Kidney (tissue), 22 donors: ENCODE measurements at places on chromosomes 4 and X. TPM values are rescaled to one million over a fixed set of nuclear protein-coding genes. Genes with fewer than 3 reads are reported as not detected.

The TLR10 gene
- total RNA-seq: 2.0 TPM

The CNKSR2 gene
- 1.6 TPM for total RNA-seq

The SHROOM2 gene
- 11.8 TPM for total RNA-seq

The LANCL3 gene
- total RNA-seq: 0.38 TPM

The PASD1 gene
- not detected for total RNA-seq

The GATA1 gene
- total RNA-seq: 0.60 TPM

The FHDC1 gene
- total RNA-seq: 5.9 TPM

The BMX gene
- 1.4 TPM for total RNA-seq

The SPIN4 gene
- 4.2 TPM for total RNA-seq

The TSPAN6 gene
- 27.8 TPM for total RNA-seq

The ZNF185 gene
- total RNA-seq: 24.3 TPM

The MAOA gene
- total RNA-seq: 227 TPM

The GPRASP2 gene
- 11.4 TPM for total RNA-seq

The PHKA1 gene
- total RNA-seq: 3.4 TPM

The MSANTD1 gene
- 0.91 TPM for total RNA-seq

The C4orf36 gene
- 2.0 TPM for total RNA-seq

The MEPE gene
- total RNA-seq: not detected

The KCTD8 gene
- total RNA-seq: 1.3 TPM

GRCh38 chr4:532588-533317, 33.7 kb downstream of the PIGG start:
- DNase-seq: no peak

DNA sequence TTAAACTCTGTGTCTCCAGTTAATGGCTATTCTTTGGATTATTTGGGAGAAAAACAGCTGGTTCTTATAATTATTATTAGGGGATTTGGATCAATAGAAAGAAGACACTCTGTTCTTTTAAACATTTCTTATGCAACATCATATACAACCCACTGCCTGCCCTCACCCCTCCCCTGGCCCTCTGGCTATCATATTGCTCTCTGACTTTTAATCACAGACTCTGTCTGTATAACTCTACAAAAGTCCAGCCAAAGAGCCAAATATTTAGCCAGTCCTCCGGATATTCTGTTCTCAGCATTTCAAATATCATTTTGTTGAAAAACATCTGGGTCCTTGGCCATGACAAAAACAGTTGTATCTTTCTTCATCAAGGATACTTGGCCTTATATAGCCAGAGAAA, 19.0 kb upstream of the PACRGL start:
- no peak for DNase-seq

- DNase-seq: no peak
These were observed 22.8 kb downstream of the DTHD1 start for GRCh38 chr4:36304138-36304681.

GRCh38 chr4:114132830-114133229, 153.4 kb upstream of the ARSJ start:
- DNase-seq: no peak

DNA sequence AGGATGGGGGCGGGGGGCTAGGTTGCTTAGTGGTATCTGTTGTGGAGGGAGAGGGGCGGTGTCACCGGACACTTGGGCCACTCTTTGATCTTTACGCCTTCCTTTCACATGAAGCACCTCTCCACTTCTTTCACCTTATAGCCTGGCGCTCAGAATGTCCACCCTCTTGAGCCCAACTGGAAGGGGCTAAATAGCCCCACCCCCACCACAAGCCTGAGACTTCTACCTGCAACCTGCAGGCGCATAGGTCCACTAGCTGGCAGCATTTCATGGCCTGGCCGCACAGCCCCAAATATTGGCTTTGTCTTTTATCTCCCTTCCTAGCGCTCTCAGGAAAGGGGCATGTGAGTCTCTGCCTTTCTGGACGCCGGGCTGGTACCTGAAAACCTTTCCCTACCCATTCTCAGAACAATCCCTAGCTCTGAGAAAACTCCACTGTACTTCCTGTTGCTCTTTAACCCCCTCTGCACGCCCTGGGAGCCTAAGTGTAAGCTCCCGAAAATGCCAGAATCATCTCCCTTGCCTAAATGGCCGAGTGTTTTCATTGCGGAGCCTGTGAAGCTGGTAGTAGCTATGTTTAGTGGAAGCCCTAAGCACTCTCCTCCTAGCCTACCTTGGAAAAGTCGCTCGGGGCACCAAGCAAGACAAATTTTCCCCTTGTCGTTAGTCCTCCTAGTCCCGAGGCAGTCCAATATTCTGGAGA, 1.2 kb upstream of the TRPC5 start:
- DNase-seq: no peak

- DNase-seq: no peak
These were observed 741 bp downstream of the ANAPC4 start for GRCh38 chr4:25377572-25378436.

- no peak for DNase-seq
These were observed 16.7 kb downstream of the ABLIM2 start for GRCh38 chr4:8141935-8142334.

DNA sequence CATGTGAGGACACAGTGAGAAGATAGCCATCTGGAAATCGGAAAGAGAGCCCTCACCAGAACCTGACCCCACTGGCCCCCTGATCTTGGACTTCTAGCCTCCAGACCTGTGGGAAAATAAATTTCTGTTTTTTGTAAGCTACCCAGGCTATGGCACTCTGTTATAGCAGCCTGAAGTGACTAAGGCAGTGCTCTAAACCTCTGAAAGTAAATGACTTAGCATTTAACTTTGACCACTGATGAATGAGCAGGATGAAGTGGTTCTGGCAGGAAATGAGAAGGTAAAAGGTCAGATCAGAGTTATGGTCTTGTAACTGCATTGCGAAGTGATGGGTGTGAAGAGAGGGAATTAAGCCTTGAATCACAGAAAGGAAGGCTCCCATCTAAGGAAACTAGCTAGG, 17.0 kb downstream of the GPAT3 start:
- no peak for DNase-seq

GRCh38 chr4:183335369-183335940, 13.2 kb upstream of the CLDN24 start:
- no peak for DNase-seq

GRCh38 chrX:66632473-66632872, 6.4 kb downstream of the EDA2R start:
- DNase-seq: no peak

DNA sequence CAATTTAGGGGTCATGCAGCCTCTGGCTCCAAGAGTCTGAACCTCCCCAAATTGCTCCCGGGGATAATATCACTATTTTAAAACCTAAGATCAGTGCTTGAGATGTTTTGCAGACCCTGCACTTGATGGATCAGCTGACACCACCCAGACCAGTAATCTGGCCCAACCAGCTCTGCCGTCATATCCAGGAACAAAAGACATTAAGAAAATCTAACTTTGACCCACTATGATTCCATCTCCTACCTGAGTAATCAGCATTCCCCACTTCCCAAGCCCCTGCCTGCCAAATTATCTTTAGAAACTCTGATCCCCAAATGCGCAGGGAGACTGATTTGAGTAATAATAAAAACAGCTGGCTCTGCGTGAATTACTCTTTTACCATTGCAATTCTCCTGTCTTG, 34.4 kb upstream of the CCNG2 start:
- DNase-seq: no peak

GRCh38 chr4:174088795-174089194, 194.7 kb downstream of the FBXO8 start:
- peak; percentile 14 for DNase-seq

GRCh38 chr4:64584981-64585557, 175.8 kb upstream of the TECRL start:
- DNase-seq: no peak

DNA sequence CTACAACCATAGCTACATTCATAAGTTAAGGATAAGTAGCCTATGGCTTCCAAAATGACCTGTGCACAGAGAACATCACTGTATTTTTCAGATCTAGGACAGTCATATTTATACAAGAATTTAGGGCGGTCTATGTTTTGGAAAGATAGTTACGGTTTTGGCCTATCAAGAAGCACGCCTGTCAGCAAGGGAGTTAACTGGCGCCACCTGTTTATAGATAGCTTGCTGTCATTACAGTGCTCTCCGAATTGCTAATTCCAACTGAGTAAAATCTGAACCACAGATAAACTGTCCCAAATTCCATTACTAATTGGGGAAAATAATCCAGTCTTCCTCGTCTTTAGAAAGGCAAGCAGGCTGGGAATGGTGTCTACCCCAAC, 646 bp downstream of the ABCB7 start:
- no peak for DNase-seq

DNA sequence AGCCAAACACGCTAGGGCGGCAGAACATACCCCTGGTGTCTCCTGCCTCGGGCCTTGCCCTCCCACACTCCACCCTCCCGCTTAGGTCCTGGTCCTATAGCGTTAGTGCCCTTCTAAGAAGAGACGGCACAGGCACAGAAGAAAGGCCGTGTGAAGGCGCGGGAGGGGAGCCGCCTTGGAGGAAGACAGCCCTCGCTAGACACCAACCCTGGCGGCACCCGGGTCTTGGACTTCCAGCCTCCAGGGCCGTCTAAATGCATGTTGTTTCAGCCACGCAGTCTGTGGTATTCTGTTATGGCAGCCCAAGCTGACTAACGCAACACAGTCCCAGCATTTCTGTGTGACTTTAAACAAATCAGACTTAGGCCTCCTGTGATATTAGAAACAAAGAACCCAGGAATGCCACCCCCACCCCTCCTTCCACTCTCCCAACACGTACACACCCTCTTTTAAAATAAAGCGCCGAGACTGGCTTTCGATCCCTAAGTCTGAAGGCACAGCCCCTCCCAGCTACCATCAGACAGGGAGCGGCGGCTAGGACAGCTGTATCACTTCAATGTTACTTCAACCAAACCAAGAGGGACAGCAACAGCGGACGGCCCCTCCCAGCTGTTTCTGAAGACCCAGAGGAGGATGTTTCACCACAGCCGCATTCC, 128.0 kb downstream of the AFAP1 start:
- DNase-seq: peak; percentile 84

- DNase-seq: no peak
These were observed 120.0 kb upstream of the CHRDL1 start for GRCh38 chrX:110915570-110915969.

DNA sequence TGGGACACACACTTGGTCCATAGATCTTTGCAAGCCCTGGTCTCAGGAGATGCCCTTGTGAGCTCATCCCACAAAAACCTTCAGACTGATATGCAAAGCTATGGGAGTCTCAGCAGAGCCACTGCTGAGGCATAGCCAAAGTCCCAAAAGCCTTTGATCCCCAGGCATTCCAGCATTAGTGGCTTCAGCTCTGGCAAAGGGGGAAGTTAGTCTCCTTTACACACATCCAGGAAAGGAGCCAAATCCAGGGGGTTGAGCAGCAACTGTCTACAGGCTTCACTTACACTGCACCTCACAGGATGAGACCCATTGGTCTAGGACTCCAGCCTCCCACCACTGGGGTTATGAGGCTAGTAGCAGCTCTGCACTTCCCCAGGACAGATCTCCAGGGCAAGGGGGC, 14.0 kb downstream of the PF4 start:
- no peak for DNase-seq

- no peak for DNase-seq
These were observed 44.4 kb downstream of the CCDC158 start for GRCh38 chr4:76376534-76376933.

DNA sequence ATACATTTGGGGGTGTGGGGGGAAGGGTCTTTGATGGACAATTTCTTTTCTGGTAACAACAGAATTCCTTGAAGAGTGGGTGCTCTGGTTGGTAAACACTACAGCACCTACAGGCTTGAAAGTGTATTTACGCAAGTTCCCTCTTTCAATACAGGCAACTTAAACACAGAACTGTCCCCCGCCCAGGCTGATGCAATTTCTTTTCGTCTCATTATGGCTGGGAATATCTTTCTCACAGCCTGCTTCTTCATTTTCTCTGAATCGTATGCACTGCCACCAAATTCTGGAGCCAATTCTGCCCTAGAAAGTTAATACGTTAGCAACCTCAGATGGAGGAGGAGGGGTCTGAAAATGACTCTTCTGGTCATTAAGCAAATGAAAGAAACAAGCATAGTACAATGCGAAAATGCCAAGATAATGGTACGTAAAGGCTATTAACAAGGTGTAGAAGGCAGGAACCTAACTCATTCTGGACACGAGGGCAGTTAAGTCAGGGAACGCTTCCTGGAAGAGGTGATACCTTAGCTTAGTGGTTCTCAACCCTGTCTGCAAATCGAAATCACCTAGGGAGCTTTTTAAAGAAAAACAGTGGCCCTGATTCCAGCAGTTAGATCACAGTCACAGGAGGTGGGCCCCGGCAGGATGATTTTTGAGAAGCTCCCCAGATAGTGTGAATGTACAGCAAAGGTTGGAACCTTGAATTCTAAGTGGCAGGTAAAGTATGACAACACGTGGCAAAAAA, 1.0 kb downstream of the AGA start:
- DNase-seq: no peak

DNA sequence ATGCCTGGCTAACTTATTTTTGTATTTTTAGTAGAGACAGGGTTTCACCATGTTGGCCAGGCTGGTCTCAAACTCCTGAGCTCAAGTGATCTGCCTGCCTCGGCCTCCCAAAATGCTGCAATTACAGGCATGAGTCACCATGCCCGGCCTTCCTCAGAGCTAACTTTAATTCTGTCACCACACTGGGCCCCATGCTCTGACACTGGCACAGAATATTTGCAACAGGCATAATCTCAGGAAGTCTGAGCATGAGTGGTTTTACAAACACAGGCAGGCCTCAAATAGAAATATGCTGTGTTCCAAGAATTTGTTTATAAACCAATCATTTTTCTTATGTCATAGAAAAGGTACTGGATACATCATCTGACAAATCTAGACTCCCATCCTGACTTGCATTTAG, 32.7 kb upstream of the FAM9C start:
- no peak for DNase-seq

DNA sequence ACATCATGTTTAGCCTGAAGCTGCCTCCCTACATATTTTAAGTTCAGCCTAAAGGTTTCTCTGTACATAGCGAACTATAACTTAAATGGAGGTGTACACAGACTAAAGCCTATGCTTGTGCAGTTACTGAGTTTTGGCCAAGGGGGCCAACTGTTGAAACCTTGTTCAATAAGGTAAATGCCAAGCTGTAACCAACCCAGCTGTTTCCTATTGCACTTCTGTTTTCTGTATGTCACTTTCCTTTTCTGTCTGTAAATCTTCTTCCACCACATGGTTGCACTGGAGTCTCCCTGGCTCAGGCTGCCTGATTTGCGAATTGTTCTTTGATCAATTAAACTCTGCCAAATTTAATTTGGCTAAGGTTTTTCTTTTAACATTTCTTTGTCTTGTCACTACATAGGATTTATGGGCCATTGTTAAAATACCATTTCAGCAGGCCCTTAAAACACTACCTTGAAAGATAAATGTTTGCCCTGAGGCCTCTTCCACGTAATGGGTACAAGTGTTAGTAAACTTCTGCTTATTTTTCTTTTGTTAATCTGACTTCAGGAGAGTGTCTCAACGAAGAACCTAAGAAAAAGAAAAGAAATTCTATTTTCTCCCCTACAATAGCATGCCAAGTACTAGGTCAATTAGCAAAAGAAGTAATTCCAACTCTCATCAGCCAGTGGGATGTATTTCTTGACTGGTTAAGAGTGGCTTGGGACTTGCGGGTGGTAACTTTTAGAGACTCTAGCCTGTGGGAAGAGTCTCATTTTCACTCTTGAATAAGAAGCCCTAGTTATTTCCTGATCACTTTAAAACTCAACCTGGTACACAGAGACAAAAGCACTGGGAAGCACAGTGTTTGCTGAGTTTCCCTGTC, 45.7 kb upstream of the PRSS12 start:
- DNase-seq: no peak
